ENCODE measurements at places on chromosomes 5 and 9.

- no peak for DNase-seq
These were observed 261.2 kb upstream of the ANKRD55 start for GRCh38 chr5:56494300-56494731.

GRCh38 chr5:178424810-178425177 is 165.4 kb downstream of the COL23A1 start:
- peak; percentile 17 for DNase-seq

DNA sequence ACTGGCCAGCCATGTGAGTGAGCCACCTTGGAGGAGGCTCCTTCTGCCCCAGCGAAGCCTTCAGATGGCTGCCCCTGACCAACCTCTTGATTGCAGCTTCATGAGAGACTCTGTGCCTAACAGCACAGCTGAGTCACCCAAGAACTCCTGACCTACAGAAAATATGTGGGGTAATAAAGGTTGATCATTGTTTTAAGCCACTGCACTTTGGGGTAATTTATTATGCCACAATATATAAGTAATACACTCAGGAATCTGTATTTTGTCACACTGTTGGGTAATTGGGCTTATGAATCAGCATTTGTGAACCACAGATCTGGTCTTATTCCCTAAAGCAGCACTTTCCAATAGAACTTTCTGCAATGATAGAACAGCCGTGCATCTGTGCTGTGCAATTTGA is 24.4 kb upstream of the VDAC1 start:
- DNase-seq, result no peak

GRCh38 chr5:322281-322941 is 897 bp downstream of the AHRR start:
- DNase-seq, result no peak

GRCh38 chr9:89634995-89635742 is 30.4 kb downstream of the GADD45G start:
- no peak for DNase-seq

- no peak for DNase-seq
These were observed 3.9 kb downstream of the BNC2 start for GRCh38 chr9:16866587-16866986.
